Brain pericyte (primary cell): ENCODE measurements at places on chromosomes 2 and 18.
A peak's percentile ranks its signal among the peaks of the same experiment; 100 is the strongest.

DNA sequence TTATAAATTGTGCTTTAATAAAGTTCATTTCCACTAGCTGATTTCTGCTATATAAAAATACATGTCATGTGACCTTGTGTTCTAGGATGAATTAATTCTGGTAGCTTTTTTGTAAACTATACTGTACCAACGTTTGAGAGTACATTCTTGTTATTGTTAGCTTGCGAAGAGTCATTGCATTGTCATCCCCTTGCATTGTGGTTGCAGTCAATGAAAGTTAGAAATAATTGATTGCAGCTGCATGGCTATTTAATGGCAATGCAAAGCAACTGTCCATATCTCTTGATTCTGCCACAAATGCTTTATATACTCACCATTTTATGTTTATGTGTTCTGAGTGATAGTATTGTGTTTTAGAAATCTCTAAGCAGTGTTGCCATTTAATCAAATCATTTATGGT, 91.6 kb downstream of the ZNF407 start:
- peak; percentile 25 for DNase-seq

DNA sequence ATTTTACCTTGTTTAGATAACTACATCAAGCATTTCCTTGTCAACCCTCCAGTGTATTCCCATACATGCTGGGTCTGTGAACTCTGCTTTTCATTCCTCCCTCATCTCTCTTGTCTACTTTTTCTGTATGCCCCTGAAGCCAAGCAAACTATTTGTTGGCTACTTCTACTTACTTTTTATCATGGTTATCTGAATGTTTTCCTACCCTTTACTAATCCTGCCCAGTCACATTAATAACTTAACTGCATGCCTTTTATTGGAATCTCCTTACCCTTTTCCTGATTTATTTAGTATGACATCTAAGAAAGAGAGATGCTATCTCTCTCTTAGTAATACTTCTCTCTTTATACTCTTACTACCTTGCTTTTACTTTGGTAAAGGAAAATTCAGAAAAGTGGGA, 17.0 kb downstream of the DCAF17 start:
- no peak for DNase-seq

GRCh38 chr18:57942493-57942892, 101.5 kb upstream of the NEDD4L start:
- DNase-seq, result no peak

GRCh38 chr2:216408426-216409290, 3.6 kb upstream of the SMARCAL1 start:
- no peak for DNase-seq

DNA sequence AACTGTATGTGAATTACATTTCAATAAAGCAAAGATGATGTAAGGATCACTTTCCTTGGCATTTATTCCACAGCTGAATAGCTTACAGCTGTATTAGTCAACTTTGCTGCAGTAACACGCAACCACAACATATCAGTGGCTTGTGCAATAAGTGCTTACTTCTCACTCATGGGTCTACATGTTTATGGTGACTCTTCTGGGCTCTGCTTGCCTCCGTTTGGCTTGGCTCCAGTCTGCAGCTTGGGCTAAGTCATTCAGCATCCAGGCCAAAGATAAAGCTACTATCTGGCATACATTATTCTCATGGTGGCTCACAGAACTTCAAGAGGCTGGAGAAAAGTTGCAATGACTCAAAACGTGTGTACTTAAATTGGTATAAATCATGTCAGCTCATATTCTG, 355.0 kb downstream of the RNF144A start:
- no peak for DNase-seq

DNA sequence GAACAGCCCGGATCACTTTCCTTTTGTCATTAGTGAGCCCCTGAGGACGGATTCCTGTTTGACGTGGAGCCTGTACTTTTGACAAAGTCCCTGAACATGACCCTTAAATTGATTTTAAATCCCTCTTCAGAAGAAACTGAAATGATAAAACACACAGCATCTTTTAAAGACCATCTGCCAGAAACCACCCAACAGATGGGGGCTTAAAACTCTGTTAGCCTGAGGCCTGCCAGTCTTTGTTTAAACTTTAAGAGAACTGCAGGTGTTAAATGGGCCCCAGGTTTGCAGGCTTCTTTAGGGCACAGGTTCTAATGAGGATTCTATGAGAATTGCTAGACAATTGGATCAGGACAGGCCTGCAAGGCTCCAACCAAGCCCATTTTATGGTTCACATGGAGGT, 177.9 kb downstream of the ALK start:
- no peak for DNase-seq

DNA sequence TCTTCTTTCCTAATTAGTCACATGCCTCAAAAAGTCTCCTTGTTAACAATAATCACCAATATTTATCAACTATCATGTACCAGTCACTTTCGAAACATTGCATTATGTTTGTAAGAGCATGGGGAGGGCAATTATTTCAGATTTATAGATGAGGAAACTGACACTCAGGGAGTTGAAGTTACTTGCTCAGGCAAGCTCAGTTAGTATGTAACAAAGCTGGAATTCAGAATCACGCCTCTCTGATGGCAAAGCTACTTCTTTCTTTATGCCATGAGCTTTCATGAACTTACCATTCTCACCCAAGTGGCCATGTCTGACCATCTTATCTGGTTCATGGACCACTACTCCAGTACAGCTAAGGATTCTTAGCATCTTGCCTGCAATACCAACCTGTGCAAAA, 183.4 kb upstream of the TANK start:
- no peak for DNase-seq

DNA sequence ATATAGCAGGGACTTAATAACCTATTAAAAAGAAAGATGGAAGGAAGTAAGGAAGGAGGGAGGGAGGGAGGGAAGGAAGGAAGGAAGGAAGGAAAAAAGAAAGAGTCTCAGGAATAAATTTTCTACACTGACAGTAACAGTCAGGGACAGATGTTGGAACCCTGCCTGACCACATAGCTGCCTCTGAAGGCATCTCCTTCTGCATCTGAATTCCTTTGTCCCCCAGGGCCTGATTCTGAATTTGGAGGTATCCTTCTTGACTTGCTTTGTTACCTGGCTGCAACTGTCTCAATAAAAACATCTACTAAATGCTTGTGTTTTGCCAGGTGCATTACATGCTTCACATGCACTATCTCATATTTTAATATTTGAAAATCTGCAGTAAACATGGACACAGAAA, 17.4 kb upstream of the LRATD1 start:
- DNase-seq, result no peak

- no peak for DNase-seq
Observed at GRCh38 chr2:140882671-140883620, 1247.9 kb downstream of the LRP1B start.

GRCh38 chr2:85888020-85888683, 638 bp downstream of the ST3GAL5 start:
- DNase-seq, result no peak

DNA sequence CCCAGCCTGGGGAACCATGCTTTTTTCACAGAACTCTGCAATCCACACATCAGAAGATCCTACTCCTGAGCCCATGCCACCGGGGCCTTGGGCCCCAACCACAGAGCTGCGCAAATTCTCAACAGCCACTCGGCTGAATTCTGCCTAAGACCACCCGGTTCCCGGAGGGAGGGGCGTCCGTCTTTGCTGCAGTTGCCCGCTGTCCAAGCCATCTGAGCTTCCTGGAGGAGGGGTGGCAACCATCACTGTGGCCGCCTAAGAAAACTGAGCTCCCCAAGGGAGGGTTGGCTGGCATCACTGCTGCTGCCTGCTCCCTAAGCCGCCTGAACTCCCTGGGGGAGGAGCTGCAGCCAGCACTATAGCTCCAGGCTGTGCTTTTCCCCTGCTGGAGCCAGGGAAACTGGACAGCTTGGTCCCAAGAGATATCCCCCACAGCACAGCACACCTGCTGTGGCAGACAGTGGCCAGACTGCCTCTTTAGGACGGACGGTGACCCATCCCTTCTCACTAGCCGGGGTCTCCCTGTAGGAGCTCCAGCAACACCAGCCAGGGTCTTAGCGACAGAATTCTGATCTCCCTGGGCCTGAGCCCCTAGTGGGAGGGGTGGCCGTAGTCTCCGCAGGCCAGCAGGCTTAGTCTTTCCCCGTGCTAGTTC, 1411.6 kb upstream of the CDH2 start:
- no peak for DNase-seq

DNA sequence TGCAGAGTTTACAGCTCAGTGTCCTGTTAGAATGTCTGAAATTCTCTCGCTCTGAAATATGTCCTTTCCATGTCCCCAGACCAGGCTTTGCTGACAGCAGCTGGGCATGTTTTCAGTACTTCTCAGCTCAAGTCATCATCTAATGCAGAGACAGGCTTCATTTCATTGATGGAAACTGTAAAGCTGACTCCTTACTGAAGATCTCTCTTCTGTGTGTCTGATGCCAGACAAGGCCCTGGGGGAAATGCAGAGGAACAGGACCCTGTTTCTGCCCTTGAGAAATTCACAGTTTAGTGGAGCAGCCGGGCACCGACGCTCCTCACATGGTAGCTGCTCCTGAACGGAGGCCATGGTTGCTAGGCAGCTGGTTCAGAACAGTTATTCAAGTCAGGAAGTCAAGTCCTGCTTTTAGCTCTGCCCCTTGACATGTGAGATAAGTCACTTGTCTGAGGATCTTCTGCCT, 24.6 kb upstream of the FZD7 start:
- DNase-seq, result no peak

DNA sequence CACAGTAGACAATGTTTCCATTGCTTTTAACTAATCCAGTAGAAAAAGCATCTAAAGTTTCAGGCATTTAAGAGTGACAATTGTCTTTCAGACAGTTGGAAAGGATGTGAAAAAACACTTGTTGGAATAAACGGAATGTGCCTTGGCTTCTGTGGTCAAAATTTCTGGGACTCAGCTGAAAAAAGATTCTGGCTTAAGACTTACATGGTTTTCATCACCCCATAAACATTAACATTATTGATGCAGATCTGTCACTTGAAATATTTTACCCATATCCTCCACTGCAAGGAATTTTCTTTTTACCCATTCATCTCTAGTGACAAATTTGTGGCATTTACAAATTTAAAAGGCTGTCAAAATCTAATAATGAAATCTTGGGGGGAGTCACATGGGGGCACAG, 166.0 kb downstream of the SRBD1 start:
- DNase-seq, result no peak

DNA sequence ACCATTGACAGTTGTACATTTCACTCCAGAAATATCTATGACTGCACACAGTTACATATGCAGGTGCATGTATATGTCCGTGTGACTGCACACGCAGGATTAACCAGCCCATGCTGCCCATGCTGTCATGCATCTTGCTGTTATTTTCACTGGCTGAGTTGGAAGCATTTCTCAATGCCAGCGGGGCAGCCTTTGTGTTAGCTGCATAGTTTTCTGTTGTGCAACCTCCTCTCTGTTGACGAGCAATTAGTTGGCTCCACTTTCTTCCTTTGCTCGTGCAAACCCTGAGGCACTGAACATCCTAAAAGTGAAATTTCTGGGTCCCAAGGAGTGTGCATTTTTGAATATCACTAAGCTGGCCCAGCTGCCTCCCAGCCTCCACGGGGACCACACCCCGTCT, 133.4 kb upstream of the GLI2 start:
- no peak for DNase-seq

GRCh38 chr2:165401285-165401852, 68.1 kb upstream of the CSRNP3 start:
- DNase-seq, result peak; percentile 41

- no peak for DNase-seq
Observed at GRCh38 chr2:191892391-191892790, 45.5 kb upstream of the CAVIN2 start.

GRCh38 chr2:202007015-202007982, 26.4 kb upstream of the FZD7 start:
- no peak for DNase-seq

DNA sequence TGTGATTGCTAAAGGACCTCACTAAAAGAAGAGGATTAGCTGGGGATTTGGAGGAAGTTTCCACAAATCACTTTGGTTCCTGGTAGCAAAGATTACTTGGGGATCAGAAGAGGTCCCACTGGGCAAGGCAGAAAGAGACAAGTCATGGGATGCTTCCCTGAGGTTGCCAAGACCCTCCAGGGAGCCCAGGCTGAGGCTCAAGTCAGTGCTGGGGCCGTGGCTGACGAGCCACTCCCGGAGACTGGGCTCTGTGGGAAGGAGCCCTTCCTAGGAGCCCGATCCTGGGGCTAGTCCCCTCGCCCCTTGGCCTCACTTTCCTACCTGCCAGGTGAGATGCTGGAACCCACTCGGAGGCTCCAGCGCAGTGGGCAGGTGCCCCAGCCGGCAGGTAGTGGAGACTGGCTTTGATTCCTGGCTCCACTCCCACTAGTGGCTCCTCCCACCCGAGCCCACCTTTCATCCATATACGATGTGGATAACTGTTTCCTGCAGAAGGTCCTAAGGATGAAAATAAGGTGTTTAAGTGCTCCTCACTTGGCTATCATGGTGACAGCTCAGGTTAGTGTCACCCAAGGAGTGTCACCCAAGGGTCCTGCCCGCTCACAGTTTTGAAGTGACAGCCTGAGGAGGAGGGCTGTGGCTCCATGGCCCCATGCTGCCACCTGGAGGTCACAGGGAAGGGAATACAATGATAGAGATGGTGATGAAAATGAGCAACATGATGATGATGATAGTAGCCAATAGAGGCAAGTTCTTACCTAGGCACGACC, 100.5 kb downstream of the CAPN13 start:
- DNase-seq, result no peak

DNA sequence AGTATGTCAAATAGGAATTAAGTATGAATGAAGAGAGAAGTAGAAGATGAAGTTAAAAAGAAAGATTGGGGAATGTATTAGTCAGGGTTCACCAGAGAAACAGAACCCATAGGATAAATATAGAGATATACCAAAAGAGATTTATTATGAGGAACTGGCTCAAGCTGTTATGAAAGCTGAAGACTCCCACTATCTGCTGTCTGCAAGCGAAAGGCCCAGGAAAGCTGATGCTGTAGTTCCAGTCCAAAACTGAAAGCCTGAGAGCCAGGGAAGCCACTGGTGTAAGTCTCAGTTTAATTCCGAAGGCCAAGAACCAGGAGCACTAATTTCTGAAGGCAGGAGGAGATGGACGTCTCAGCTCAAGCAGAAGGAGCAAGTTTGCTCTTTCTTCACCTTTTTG, 200.9 kb upstream of the FN1 start:
- no peak for DNase-seq

DNA sequence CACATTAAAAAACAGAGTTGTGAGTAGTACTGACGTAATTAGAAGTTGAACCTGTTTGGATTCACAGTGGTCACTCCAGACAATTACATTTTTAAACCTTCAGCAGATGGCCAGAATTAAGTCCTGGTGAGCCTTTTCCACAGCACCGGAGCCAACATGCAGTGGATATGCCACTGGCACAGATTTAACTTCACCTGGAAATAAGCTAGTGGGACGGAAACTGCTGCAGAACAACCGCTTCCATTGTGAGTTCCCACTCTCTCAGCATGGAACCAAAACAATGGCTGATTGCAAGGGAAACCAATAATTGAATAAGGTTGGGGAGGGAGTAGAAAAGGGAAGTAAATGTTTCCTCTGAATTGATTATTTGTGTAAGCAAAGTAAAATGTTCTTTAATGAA, 515.1 kb downstream of the STK39 start:
- no peak for DNase-seq

DNA sequence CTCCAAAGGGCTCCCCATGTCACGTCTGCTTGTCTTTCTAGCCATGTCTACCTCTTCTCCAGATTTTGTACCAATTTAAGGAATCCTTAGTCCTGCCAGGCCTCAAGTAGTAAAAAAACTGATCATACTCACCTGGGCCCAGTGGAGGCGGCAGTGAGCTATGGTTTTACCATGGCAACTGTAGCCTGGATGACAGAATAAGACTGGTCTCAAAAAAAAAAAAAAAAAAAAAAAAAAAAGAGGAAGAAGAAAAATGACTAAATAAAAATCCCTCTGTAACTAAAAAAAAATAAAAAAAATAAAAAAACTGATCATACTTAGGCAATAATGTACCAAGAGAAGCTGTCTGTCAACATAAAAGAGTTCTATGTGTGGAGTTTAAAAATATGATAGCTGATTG, 221.6 kb downstream of the NR4A2 start:
- DNase-seq, result no peak
